ENCODE measurements at places on chromosomes 2 and 18.

GRCh38 chr18:79902075-79902474 lies 49.4 kb downstream of the SLC66A2 start:
- DNase-seq, result no peak

DNA sequence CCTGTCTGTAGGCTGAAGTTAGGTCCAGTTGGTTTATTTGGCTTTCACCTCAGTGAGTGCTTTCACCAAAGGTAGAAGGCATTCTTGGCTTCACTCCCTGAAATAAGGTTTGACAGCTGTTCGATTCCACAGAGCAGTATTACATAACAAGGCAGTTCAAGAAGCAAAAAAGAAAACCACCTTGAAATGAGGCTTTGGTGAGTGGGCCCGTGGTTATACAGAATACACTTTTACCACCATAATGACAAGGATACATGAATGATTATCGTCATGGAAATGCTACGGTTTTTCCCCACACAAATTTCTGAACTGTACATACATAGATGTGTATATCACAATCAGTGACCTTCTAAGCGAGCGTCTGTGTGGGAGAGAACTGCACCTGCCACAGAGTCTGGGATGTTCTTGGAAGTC lies 80.0 kb upstream of the CHRNA1 start:
- DNase-seq, result no peak

- no peak for DNase-seq
Measured at GRCh38 chr2:143852759-143853158, 667.2 kb downstream of the ZEB2 start.

GRCh38 chr2:191125646-191126045 lies 25.1 kb downstream of the STAT4 start:
- no peak for DNase-seq

- DNase-seq, result no peak
Measured at GRCh38 chr2:235812185-235812665, 318.4 kb downstream of the AGAP1 start.
